Activated T-helper 1 cell treated with anti-CD3 and anti-CD28 coated beads, Interleukin-12 subunit alpha, Interleukin-12 subunit beta, Interleukin-2, Interleukin-4 antibody, amounts not matched to agents 30 ng/mL and 10 ng/mL and 1 ng/mL, durations not matched to agents 14 hours and 24 hours and 36 hours (primary cell): ENCODE measurements at places on chromosomes 12 and 14. TPM values are rescaled to one million over a fixed set of nuclear protein-coding genes. Genes with fewer than 3 reads are reported as not detected.

DNA sequence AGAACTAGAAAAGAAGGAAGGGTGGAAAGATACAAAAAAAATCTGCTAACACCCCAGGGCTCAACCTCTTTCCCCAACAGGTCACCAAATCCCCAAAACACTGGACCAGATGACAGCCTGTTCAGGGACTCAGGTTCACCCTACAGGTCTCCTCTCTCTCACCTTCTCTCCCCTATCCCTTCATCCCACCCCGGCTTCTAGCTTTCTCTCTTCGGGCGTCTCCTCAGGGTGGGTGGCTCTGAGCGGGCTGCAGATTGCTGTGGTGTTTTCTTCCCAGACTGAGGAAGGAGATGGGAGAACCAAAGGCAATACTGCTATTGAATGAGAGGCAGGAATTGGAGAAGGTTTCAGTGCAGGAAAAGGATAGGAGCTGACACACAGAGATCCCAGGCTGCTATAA lies 39.3 kb downstream of the ANO2 start:
- no peak for DNase-seq

KLRC2 gene
- total RNA-seq: not detected in 2 replicates

OVCH1 gene
- total RNA-seq: not detected in 2 replicates

DNA sequence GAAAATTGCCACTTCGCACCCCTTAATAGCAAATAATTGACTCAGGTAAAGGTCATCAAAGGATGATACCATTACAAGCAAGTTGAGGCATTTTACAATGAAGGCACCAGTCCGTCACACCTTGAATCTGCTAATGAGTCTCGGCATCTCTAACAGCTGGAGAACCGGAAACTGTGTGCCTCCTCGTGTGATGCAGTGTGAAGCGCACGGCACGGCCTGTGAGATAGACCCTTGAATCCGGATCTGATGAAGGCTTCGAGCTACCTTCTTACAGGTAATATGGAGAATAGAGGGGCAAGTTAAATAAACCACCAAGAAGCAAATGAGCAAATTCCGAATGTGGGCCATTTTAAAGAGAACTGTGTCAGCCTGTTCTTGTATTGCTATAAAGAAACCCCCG lies 19.8 kb upstream of the TUBA1A start:
- no peak for DNase-seq

- no peak for DNase-seq
Measured at GRCh38 chr12:15334225-15334624, 11.9 kb downstream of the PTPRO start.

GRCh38 chr14:62662811-62663455 lies 382.3 kb downstream of the KCNH5 start:
- no peak for DNase-seq

- no peak for DNase-seq
Measured at GRCh38 chr14:70782361-70782760, 27.0 kb downstream of the MAP3K9 start.

- DNase-seq: no peak
Measured at GRCh38 chr14:51228890-51229289, 11.2 kb upstream of the TMX1 start.

DNA sequence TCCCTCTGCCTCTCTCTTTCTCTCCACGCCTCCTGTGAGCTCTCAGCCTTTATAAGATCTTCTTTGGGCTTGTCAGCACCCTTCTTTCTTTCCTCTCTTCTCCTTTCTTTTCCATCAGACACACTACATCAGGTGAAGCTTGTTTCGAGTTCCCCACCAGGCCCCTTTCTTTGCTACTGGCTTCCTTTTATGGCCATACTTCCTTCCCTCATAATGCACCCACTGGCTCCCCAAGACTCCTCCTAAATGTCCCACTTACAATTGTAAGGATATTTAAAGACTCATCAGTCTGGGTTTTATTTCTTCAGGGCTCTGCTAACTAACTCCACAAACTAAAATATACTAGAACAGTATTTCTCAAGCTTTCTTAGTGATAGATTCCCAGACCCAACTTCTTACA lies 3.5 kb upstream of the RNU6-8 start:
- no peak for DNase-seq

DNA sequence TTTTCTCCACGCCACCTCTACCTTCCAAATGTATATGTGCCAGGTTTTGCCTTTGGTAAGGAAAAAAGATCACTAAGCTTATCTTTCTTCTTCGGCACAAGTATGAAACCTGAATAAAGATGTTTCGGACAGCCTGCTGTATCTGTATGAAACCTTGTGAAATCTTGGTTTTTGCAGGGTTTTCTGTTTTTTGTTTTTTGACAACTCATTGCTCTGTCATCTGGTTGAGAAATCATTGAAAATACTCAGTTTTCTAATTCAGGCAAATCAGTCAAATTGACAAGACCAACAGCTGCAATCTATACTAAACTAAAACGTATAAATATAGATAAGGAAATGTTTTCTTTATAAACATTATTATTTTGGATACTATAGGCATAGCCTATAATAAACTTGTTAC lies 63.1 kb upstream of the FGD4 start:
- no peak for DNase-seq

DNA sequence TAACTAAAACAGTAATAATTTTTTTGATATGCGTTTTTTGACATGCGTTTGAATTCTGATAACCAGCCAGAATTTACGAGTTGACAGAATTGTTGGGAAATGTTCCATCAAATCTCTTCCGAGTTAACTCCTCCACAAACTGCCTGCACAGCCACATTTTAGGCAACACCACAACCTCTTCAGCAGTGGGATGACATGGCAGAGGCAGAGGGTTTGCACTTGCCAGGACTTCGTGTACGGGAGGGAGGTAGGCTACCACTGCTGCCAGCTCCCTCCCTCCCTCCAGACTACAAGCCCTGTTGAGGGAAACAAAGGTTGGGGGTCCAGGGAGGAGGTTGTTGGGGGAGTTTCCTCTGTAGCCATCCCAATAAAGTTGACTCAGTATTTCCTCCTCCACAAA lies 14.5 kb upstream of the ACTR6 start:
- DNase-seq: no peak

DNA sequence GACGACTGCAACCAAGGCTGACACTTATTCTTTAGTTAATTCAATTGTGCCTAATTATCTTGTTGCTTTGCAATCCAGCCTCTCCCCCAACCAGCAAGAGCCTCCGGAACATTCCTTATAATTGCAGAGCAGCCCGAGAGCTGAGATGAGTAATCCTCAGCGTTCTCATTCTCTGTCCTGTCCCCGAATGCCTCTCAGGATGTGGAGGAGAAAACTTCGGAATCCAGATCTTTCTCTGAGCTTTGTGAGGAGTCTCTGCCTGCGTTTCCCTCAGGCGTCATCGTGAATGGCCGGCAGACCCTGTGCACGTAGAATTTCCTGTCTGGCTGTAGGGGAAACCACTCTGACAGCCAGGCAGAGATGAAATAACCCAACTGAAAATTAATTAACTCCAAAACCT lies 160.5 kb upstream of the DIO3 start:
- DNase-seq: no peak

DNA sequence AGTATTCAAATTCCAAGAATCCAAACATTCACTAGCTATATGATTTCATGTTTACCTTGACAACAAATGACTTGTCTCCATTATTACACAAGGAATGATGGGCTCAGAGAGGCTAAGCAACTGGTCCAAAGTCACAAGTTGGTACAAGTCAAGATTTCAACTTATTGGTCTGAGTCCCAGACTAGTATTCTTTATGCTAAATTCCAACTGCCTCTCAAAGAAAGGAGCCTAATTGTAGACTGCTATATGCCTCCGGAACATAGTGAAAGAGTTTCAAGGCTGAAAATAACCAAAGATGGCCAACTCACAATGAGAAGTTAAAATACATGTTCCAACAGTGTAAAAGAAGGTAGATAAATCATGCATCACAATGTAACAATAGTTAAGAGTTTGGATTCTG lies 7.5 kb downstream of the BTG1 start:
- DNase-seq: no peak

GRCh38 chr12:1307796-1308195 lies 286.6 kb downstream of the FBXL14 start:
- DNase-seq: no peak

DNA sequence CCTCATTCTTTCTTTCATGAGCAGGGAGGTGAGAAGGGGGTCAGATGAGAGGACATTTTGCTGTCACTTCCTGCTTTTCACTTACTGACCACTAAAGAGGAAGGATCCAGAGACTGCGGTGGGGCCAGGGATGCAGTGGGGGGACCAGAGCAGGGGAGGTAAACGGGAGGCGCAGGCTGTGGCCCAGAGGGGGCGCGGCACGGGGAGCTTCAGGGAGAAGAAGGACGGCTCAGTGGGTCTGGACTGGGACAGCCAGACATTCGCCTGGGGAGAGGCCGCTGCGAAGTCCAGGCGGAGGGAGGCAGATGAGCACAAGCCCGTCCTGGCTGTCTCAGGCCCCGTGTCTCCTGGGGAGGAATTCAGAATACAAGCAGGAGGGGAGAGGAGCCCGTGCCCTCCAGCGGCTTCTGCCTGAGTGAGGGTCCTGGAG lies 41.2 kb downstream of the SLC6A12 start:
- no peak for DNase-seq

TPH2 gene
- total RNA-seq: not detected in 2 replicates

DNA sequence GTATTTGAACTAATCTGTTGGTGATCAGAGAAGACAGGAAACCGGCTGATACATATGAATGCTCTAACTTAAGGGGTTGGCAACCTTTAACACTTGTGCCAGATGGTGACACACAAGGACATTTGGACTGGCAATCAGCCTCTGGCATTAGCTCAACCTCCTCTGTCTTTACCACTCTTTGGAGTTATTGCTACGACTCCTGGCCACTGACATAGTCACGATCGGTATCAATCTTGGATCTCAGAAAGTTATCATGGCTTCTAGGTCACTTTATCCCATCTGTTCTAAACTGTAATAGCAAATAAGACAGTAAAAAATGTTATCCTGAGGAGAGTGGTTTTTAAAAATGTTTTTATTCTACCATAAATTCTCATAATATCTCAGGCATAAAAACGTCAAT lies 575.2 kb upstream of the MDGA2 start:
- no peak for DNase-seq

SLC2A14 gene
- 0.10 TPM in 1 of 2 replicates, not detected in the other for total RNA-seq

DNA sequence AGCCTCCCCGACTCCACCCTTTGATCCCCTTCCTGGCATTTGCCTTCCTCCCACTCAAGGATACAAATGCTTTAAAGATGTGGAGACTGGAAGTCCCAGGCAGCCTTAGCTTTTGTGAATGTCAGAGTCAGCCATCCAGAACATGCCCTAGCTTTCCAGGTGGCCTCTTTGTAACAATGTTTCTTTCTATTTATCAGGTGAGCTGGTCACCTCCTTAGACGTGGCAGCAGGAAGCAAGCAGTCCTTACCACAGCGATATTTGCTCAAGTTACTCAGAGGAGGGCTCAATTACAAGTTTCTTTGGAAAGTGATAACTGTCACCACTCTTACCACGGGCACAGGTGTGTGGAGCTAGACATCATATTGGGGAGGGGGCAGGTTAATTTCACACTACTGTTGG lies 4.9 kb downstream of the GALNT6 start:
- DNase-seq: no peak

ETNK1 gene
- 106 and 111 TPM in 2 replicates for total RNA-seq

DNA sequence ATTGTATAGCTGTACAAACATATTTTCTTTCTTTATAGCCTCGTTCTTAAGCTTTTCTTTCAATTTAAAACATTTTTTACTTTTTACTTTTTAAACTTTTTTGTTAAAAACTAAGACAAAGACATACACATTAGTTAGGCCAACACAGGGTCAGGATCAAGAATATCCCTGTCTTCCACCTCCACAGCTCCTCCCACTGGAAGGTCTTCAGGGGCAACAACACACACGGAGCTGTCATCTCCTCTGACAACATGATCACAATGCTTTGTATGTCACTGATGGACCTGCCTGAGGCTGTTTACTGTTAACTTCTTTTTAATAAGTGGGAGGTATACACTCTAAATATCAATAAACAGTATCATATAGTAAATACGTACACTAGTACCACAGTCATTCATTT lies 191.3 kb downstream of the SYT10 start:
- DNase-seq: no peak

YAF2 gene
- total RNA-seq: 43.9 and 46.8 TPM in 2 replicates

GRCh38 chr14:31945074-31945613 lies 132.0 kb upstream of the ARHGAP5 start:
- no peak for DNase-seq

CYP27B1 gene
- total RNA-seq: 9.0 and 9.9 TPM in 2 replicates

DNA sequence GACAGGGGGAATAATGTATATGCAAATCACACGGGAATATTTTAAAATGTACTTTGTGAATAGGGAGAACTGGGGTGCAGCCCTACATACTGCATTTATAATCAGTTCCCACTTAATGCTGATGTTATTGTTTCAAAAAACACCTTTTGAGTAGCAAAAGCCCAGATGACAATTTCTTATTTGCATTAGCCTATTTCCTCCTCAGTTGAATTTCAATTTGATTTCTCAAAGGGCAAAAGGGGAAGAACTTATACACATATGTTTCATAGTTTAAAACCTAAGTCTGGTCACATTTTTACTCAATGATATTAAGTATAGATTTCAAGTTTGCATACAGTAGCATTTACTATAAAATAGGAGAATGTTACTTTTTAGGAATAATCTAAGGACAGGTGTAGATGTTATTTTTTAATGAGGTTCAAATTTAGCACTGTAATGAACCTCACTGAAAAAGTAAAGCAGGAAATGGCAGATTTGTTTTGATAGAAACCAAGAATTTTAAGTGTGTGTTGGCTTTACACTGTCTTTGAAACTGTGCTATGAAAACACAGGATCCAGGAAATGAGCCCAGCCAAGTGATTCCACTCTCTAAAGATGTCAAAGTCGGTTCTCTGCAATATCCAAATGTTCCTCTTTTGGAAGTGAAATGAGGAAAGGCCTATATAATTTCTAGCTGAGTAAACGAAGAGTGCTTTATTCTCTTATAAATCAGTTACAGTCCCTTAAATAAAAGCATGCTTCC lies 367.4 kb downstream of the BTG1 start:
- no peak for DNase-seq

CPM gene
- 55.0 and 61.5 TPM in 2 replicates for total RNA-seq

ZCRB1 gene
- 47.4 and 58.2 TPM in 2 replicates for total RNA-seq

TEX52 gene
- 0.17 TPM in 1 of 2 replicates, not detected in the other for total RNA-seq

DNA sequence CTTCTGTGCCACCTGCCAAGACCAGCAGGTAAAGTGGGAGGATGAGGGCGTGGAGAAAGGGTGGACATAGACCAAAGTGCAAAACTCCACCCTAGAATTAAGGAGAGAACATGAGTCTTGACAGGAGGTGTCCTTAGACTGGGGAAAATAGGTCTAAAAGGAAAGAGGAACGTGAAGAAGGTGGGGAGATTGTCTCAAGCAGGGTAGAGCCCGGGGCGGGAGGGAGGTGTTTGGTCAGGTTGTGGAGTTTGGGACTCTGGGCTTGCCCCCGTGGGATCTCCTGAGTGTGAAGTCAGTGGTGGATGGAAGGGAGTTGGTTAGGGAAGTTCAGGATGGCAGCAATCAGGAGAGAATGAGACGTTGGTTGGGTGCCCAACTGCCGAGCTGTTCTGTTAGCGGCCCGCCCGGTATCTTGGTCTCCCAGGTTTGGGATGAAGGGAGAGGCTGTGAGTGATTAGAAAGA lies 386 bp downstream of the DGKA start:
- no peak for DNase-seq
